Occipital lobe (tissue), 3 donors: ENCODE measurements at places on chromosomes 2 and 18.

DNA sequence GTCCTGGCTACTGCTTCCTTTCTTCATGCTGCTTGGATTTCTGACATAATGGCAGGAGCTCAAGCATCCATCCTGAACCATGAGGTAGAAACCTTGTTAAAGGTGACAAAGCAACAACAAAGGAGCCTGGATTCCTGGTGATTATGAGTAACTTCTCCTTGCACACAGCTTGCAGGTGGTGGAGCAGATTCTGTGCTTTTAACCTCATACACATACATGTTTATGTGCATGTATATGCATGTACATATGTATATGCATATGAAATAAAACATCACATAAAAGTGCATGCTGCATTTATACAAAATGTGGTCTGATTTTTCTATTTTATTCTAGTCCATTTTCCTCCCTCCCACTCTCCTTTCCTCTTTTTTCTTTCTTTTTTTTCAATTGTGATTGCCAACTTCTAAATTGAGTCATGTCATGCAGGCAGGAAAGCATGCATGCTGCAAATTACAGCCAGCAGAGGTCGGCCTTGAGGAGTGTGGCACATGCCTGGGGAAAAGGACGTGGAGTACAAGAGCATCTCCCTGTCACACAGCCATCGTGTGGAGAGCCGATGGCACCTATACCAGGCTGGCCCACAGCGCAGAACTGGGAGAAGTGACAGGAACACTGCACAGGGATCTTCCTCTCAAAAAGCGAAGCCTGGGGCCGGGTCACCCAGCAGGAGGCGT, 17.9 kb downstream of the LCT start:
- DNase-seq, result no peak

DNA sequence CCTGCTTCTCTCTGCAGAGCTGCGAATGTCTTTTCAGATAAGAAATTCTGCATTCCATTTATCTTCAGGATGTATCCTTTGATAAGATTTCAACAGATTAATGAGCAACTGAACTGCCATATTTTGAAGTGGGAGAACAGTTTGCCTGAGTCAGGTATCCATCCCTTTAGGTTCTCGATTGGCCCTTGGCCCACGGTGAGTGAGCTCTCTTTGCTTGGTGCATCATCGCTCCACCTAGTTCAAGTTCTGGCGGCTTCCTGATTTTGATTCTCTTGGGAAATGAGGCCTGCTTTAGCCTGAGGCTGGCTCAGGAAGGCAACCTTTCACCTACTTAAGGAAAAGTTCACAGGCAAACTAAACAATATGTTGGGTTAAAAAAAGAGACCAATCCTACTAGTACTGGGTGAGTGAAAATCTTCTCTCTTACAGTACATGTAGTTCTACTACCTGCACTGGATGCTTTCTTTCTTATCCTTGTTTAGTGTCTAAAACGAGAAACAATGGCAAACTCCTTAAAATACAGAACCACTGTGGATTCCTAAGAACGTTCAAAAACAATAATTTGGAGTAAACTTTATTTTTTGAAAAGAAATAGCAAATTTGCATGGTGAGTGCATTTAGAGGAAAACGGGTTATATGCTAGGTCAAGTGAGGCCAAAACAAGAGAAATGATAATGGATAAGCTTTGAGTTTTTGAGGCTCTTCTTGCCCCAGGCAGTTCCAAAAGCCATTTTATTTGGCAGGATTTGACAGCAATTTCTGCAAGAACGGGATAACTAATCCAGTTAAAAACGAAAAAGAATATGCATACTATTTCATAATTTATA, 837 bp upstream of the ACSL3 start:
- no peak for DNase-seq

DNA sequence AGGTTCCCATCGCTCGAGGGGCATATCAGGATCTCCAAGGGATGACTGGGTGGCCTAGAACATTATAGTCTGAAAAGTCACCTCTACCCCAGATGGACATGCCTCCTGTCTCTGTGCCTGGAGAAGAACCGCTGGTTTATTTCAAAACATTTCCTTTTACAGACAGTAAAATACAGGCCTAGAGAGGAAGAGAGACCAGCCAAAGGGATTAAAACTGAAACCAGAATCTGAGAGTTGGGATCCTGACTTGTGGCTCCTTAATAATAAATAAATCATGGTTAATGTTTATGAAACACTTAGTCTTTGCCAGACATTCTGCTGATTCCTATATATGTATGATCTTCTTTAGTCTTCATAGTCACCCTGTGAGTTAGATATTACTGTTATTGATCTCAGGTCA, 153.7 kb downstream of the DDX1 start:
- DNase-seq, result no peak

DNA sequence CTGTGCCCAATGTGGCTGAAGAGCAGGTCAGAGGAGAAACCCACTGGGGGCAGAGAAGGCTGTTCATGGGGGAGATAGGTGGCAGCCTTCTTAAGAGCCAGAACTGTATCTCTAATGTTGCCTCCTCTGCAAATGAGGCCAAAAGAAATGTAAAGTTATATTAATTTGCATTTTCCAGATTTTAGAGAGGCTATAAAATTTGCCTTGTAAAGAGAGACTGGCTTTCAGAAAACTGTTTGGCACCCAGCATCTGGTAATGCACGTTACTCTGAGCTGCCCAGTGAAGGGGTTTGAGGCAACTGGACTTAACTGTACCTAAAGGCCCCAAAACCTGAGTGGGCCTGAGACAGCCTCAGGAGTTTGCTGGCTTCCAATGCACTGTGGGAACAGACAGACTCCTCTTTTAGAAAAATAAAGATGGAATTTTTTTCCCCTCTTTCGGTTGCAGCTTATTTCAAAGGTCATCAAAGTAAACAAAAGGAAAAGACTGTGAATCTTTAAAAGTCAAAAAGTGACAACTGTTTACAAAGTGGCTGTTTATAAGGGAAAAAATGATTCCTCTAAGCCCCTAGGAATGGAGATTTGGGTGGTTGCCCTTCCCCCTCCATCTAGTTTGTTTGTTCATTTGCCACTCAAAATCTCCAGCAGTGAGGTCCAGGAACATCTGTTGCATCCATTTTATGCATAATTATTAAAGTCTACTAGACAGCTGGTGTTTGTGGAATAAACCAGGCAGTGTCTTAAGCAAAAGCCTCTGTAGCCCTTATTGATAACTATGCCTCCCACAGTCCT, 132.2 kb upstream of the ZFP36L2 start:
- no peak for DNase-seq

DNA sequence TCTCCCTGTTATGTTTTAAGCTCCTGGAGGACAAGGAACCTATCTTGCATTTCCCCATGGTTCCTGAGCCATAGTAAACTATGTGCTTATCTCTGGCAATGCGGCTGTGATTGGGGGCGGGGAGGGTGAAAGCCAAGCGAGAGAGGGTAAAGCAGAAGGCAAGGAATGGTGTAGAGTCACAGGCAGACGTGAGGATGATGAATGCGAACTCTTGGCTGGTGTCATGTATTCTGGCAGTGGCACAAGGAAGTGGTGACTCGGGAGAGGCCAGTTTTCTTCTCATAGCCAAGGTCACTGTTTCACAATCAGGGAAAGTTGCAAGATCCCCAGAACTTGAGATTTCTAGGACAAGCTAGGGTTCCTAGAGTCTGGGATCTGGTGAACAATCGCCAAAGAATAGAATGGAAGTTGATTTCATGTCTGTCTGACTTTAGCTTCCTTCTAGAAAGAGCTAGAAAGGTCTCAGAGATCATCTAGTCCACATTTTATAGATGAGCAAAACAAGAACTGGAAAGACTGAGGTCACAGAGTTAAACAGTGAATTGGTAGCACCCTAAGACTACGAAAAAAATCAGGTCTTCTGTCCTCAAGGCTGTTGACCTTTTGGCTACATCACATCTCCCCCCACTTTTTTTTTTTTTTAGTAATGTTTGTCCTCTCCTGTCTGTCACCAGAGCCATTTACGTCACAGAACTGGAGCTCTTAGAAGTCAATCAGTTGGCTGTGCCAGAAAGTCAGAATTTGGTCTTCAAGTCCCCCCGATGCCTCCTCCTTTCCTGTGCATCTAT, 137.0 kb downstream of the BCL11A start:
- DNase-seq, result no peak

GRCh38 chr18:40769786-40770185, 1185.2 kb upstream of the PIK3C3 start:
- DNase-seq, result no peak

GRCh38 chr18:22165603-22166068, 3.8 kb upstream of the GATA6 start:
- no peak for DNase-seq

- DNase-seq, result no peak
Observed at GRCh38 chr18:58618822-58619595, 9.9 kb downstream of the ALPK2 start.

GRCh38 chr2:72926368-72926767, 9.0 kb downstream of the EMX1 start:
- no peak for DNase-seq

- DNase-seq, result no peak
Observed at GRCh38 chr2:121232626-121233265, 52.3 kb downstream of the TFCP2L1 start.

GRCh38 chr2:5521461-5521860, 170.7 kb upstream of the SOX11 start:
- DNase-seq, result no peak

GRCh38 chr2:57908736-57909161, 137.9 kb upstream of the VRK2 start:
- DNase-seq, result no peak

DNA sequence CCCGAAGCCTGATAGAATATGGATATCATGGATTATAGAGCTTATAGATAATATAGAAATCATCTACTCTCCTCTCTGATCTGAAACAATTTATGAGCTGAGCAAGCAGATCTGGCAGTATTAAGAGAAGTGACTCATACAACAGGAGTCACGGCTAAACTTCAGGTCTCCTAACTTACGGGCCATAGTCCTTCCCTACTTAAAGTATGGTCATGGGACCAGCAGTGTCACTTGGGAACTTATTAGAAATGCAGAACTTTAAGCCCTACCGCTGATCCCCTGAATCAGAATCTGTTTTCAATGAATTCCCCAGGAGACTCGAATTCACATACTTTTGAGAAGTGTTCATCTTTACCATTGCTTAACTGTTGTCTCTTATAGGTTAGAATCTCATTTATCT, 195.7 kb upstream of the FANCL start:
- no peak for DNase-seq

- DNase-seq, result no peak
Observed at GRCh38 chr2:237177052-237177451, 91.4 kb downstream of the COPS8 start.

DNA sequence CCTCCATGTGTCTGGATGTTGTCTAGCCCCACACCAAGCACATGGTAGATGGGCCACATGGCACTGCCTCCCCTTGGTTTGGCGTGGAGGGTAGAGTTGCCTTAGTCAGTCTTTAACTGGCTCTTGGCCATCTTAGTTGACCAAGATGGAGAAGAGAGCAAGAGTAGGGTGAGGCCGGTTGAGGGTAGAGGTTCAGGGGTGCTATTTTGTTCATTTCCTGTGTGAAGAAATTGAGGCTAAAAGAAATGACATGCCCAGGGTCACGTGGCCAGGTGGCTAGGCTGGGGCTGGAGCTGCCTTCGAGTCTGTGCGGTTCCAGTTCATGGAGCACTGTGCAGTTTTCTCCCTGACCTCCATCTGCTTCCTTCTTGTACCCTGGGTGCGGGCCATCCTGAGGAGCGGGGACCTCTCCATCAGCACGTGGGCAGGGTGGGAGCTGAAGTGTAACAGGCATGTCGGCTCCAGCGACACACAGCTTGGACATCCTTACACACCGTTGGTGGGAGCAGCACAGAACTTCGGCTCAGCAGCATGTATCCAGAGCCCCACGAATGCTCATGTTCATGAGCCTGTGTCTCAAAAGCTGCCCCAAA, 213.2 kb downstream of the GBX2 start:
- DNase-seq, result no peak

DNA sequence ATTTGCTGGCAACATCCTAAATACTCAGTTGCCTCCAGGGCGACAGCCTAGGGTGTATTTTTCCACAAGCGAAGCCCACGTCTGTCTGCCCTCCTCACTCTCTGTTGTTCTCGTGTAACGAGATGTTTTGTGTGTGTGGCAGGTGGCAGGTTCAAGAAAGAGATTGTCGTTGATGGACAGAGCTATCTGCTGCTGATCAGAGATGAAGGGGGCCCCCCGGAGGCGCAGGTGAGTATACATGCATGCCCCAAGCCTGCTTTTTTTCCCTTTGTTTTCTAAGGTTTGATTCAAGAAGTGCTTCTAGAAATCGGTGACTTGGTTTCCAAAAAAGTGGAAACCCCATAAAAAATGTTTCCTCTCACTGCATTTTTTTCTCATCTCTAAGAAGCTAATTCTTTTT, 247.0 kb downstream of the AGAP1 start:
- no peak for DNase-seq

- no peak for DNase-seq
Observed at GRCh38 chr18:44246001-44246400, 434.7 kb upstream of the SETBP1 start.

DNA sequence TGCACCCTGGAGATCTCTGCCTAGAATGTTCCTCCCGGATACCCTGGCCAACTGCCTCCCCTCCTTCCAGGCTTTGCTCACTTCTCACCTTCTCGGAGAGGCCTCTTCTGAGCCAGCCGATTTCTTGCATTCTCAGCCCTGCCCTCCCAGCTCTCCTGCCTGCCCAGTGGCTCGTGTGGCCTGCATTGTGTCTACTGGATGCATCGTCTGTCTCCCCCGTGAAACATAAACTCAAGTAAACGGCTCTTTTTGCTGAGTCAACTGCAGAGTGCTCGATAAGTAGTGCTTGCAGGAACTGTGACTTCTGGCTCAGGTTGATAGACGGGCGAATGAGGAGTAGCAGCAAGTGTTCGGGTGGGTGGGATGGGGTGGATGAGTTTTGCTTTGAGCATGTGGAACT, 112.5 kb upstream of the ODC1 start:
- no peak for DNase-seq
